ENCODE measurements at places on chromosomes 1 and 21.

DNA sequence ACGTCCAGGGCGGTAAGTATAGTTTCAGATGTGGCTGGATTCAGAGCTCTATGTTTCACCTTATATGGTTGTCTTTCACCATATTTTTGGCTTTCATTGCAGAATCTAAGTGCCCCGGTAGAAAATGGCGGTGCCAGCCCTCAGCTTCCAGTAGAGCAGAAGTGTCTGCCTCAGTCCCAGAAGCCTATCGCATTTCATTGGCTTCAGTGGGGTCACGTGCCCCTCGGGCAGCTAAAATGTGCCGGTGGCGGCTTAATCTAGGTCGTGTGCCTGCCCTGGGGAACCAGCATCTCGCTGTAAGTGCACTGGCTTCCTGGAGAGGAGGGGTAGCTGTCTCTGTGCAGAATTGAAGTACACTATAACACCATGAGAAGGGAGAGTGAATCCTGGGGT is 107.4 kb upstream of the MAGI3 start:
- no peak for DNase-seq

GRCh38 chr21:17537299-17537698 is 24.5 kb downstream of the CXADR start:
- DNase-seq: no peak

GRCh38 chr1:42851420-42851819 is 5.0 kb downstream of the ZNF691 start:
- DNase-seq: no peak

- DNase-seq: no peak
Observed at GRCh38 chr1:50529510-50529909, 106.3 kb upstream of the DMRTA2 start.

GRCh38 chr1:13546791-13547190 is 33.0 kb upstream of the LRRC38 start:
- DNase-seq: no peak

- no peak for DNase-seq
Observed at GRCh38 chr1:48645883-48646282, 130.8 kb downstream of the BEND5 start.

DNA sequence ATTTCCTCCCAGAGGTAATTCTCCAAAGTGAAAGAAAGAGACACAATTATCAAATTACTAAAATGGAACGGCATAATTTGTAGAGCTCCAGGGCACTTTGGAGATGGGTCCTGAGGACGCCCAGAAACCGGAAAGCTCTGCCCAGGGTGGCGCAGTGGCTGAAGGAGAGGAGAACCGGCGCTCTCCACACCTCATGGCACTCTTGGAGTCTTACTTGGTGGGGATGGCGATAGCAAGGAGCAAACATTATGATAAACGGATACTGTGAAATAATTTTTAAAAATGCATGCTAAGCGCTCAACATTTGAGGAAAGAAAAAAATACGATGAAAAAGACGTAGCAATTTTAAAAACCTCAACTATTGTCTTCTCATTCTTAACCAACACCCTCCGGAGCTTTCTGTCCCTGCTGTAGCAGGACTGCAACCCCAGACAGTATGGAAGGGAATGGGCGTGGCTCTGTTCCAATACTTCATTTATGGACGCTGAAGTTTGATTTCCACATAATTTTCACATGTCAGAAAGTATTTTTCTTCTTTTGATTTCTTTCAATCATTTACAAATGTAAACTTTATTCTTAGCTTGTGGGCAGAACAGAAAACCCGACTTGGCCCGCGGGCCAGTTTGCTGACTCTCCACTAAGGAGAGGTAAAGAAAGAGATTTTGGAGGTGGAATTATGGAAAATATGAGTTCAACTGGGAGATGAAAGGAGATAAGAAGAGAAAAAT is 1.1 kb downstream of the S100A11 start:
- DNase-seq: no peak

DNA sequence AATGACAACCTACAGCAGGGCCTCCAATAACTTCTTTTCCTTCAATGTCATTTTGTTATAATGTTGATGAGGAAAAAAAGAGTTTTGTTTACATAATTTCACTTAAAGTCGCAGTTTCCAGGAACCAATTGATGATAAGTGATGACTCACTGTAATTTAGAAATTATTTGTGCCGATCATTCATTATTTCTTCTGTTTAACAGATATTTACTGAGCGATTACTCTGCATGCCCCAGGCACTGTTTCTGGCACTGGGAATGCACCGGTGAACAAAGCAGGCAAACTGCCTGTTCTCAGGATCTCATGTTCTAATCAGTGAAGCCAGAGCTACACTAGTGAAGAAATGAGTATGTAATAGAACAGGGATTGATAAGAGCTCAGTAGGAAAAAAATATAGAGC is 403.4 kb downstream of the NTNG1 start:
- DNase-seq: no peak

DNA sequence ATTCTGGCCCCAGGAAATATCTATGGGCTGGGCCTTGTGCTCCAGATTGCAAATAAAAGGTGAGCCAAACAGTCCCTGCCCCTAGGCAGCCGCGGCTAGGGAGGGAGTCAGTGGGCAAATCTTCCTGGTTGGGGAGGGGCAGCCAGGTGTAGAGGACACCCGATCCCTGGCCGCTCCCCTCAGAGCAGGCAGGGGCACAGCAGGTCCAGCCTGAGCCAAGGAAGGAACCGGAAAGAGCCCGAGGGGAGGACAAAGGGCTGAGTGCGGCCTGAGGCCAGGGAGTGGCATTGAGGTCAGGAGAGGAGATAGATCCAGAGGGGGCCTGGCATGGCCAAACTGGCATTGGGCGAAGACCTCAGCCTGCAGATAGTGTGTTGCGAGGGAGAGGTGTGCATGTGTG is 36.6 kb upstream of the ARF1 start:
- DNase-seq: no peak

GRCh38 chr21:34031835-34032370 is 41.5 kb upstream of the MRPS6 start:
- DNase-seq: no peak

DNA sequence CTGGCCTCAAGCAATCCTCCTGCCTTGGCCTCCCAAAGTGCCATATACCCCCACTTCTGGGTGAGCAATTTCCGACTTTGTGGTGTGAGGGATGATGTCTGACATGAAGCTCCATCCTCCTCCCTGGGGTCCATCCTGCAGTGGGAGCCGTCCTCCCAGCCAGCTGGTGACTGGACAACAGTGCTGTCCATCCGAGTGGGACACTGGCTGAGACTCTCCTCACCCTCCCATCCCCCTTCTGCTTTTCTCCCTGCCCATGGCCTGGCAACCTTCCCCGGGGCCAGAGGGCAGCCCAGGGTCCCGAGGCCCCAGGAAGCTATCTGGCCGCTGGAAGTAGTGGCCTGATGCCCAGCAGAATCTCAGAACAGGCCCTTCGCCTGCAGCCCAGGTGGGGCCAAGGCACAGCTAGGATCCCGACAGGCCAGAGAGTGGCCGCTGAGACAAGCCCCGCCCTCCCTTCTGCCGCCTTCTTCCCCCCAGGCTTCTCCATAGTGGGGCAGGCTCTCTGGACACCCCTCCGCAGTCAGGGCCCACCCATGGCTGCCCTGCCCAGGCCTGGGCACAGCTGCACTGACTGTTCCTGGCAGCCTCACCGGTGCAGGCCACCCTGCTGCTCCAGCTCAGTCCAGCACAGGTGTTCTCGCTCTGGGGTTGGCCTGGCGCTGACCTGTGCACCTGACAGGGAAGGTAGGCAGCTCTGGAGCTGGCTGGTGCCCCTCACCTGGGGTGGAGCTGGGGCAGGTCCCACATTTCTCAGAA is 8.4 kb upstream of the FAAP20 start:
- no peak for DNase-seq

- no peak for DNase-seq
Observed at GRCh38 chr21:15872236-15872635, 142.5 kb downstream of the USP25 start.

- DNase-seq: no peak
Observed at GRCh38 chr1:156845055-156845952, 13.6 kb downstream of the INSRR start.

GRCh38 chr21:25283720-25284119 is 323.6 kb downstream of the MRPL39 start:
- no peak for DNase-seq

DNA sequence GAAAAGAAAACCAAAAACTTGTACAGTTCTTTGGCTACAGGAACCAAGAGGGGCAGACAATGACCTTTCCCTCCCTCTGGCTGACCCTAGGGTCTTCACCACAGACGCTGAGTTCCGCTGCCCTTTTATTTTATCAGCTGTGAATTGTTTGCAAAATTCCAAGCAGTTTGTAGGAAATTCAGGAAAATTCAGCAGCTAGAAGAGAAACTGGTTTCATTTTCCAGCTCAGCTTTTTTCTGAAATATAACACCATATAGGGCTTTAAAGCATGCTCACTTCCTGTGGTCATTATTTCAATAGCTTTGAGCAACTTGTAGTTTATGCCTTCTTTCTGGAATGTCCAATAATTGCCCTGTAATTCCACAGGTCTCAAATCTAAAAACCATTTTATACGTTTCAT is 5.5 kb upstream of the PIK3R3 start:
- no peak for DNase-seq

DNA sequence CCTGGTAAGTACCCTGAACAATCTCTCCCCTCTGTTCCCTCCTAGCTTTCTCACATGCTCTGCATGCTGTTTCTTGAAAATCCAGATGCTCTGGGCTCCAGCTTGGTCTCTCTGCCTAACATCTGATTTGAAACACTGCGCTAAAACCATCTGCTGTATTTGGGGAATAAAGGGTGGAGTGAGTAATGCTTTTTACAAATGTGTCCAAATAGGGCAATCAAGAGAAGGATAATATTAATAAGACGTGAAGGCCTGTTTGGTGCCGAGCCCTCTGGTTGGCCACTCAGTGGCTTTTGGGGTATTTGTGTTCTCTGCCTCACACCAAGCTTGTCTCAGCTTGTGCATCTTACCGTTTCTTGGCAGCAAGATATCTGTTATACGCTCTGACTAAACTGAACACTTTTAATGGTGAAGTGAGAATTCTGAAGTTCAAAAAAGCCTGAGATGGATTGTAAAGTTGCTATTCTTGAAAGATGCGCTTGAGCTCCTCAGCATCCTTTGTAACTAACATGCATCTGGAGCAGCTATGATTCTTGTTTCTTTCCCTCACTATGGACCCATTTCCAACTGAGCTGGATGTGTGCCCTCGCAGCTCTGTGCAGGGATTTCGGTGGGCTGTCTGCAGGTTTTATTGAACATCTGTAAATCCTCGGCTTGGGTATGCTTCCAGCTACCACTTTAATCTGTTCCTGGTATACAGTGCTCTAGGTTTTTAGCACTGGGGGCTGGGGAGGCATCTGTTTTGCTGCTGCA is 269.4 kb downstream of the RWDD3 start:
- no peak for DNase-seq

GRCh38 chr1:153058826-153059784 is 1.8 kb upstream of the SPRR2A start:
- no peak for DNase-seq

GRCh38 chr1:221925947-221926346 is 184.1 kb upstream of the DUSP10 start:
- no peak for DNase-seq

DNA sequence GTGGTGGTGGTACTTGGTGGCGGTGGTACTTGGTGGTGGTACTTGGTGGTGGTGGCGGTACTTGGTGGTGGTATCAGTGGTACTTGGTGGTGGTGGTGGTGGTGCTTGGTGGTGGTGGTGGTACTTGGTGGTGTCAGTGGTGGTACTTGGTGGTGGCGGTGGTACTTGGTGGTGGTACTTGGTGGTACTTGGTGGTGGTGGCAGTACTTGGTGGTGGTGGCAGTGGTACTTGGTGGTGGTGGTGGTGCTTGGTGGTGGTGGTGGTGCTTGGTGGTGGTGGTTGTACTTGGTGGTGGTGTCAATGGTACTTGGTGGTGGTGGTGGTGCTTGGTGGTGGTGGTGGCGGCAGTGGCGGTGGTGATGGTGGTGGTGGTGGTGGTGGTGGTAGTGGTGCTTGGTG is 20.2 kb downstream of the COQ8A start:
- DNase-seq: no peak

DNA sequence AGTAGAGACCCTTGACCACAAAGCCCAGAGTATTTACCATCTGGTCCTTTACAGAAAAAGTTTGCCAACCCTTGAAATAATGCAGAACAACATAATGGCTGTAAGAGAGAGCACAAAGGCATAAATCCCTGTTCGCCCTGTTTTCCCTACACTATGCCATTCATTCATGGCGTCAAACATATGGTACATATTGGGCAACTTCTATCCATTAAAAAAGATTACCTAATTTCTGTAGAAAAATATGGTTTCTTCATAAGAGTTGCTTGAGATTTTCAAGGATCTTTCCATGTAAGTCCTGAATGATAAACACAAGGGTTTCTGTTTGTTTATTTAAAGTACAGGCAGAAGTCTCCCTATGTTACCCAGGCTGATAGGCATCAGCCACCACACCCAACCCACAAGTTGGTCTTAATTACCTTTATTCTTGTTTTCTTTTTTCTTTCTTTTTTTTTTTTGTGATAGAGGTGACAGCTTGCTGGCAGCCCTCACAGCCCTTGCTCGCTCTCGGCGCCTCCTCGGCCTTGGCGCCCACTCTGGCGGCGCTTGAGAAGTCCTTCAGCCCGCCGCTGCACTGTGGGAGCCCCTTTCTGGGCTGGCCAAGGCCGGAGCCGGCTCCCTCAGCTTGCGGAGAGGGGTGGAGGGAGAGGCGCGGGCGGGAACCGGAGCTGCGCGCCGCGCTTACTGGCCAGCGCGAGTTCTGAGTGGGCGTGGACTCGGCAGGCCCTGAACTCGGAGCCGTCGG is 68.3 kb upstream of the NR5A2 start:
- no peak for DNase-seq

DNA sequence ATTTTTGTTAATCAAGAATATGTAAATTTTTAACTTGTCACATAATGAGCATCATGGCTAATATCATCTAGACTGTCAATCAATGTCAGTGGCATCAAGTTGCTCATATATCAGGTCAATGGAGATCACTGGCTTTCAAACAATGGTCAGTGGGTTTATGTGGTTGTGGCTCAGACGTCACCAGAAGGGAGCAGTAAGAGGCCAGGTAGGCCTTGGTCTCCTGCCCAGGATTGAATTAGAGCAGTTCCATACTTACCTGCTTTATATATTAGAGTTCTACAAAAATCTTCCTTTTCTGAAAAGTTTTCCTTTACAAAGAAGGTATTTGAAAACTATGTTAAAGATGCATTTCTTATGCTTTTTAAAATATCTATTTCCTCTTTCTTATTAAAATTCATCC is 206.3 kb upstream of the B3GALT2 start:
- DNase-seq: no peak

DNA sequence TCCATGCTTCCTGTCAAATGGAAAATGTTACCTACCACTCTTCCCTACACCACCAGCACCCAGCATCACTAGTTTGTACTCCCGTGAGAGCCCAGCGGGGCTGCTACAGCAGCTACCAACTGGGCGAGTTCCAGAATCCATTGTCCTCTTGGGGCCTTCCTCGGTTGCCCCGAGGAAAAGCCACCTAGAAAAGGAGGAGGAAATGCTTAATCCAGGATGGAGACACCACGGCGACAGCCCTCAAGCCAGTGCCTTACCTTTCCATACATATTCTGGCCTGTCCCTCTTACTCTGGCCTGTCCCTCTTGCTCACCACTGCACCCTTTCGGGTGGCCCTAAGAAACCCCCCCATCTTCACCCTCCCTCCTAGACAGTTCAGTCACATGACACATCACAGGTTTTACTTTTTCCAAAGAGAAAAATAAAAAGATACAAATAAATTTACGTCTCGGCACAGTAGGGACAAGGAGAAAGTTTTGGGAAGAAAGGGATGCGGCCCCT is 478 bp downstream of the RIT1 start:
- no peak for DNase-seq

GRCh38 chr1:97163591-97164275 is 442.1 kb downstream of the PTBP2 start:
- no peak for DNase-seq
